Stimulated activated CD4-positive, alpha-beta T cell treated with anti-CD3 and anti-CD28 coated beads, Interleukin-15, amount 100 ng/mL, for 24 hours (primary cell): ENCODE measurements at places on chromosomes 7 and 10.

DNA sequence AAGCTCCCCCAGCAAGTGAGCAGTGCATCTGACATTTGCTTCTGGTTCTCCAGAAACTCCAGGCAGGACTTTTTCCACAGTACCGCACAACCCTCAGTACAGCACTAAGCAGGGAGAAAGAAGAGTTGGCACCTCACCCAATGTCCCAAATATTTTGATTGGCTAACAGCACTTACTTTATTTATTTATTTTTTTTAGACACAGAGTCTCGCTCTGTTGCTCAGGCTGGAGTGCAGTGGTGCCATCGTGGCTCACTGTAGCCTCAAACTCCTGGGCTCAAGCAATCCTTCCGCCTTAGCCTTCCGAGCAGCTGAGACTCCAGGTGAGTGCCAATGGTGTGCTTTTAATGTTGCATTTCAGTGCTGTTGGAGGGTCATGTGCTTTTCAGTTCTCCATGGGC, 200.3 kb upstream of the ZMIZ1 start:
- no peak for DNase-seq

DNA sequence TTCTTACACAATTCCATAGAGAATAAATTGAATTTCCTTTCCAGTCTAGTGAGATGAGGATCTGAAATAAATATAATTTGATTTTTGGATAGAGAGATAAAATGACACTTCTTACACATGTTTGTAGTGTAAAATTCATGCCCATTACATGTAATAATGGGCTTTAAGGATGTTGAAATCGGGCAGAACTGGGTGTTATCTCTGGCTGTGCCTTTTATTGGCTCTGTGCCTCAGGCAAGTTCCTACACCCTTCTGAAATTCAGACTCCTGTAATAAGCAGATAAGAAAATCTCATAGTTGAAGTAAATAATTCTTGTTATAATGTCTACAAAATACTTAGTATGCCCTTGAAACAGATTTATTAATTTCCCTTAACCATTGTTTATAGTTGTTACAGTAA, 125.6 kb downstream of the SEMA3A start:
- no peak for DNase-seq

- DNase-seq = peak; percentile 13
Observed at GRCh38 chr7:118590107-118590506, 365.6 kb downstream of the ANKRD7 start.

- DNase-seq = no peak
Observed at GRCh38 chr7:88111140-88111743, 108.6 kb downstream of the SRI start.

DNA sequence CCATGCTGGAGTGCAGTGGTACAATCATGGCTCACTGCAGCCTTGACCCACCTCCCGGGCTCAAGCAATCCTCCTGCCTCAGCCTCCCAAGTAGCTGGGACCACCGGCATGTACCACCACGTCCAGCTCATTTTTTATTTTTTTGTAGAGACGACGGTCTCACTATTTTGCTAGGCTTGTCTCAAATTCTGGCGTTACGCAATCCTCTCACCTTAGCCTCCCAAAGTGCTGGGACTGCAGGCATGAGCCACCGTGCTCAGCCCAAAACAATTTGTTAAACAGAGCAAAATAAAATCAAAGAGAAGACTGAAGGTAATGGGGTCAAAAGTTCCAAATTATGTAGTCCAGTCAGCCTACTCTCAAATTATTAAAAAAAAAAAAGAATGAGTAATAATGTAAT, 8.7 kb upstream of the JMJD1C start:
- DNase-seq = no peak

DNA sequence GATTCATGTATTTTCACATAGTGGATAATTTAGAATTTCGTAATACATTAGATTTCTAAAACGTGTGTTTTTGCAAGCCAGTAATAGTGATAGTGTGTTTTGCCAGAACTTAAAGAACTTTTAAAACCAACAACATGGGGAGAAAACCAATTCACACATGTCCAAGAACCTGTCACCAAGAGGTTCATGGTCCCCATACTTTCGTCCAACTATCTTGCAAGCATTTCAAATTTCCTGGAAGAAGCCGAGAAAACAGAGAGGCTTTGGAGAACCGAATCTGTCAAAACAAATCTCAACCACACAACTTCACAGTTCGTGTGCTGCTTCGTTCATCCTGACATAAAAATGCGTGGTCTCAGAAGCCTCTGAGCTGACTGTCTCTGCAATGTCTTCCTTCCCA, 31.9 kb downstream of the GFRA1 start:
- no peak for DNase-seq
